ENCODE measurements at places on chromosomes 4 and X.

GRCh38 chr4:168383510-168383909, 65.0 kb upstream of the DDX60 start:
- DNase-seq, result no peak

DNA sequence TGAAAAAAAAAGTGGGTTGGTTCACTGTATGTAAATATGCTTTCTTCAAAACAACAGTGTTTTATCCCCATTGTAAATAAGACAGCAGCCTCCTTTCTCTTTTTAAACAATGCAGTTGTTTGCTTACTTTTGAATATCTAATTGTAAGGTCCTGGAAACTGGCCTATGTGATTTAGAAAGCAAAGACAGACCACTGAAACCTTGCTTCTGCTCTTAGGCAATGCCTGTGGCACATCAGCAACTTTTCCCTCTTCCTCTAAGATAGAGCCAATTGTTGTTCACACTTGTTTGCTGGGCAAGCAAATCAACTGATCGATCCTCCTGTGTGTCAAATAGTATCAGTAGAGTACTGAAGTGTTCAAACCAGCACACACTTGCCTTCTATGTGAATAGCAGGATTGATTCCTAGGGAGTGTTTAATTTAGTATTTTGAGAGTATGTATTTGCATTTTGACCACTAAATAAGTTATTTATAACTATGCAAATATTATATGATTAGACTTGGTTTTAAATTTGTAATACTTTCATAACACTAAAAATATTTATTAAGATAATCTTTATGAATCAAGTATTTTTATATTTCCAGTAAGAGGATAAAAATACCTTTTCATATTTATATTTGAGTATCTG, 55.4 kb upstream of the GRPR start:
- no peak for DNase-seq

DNA sequence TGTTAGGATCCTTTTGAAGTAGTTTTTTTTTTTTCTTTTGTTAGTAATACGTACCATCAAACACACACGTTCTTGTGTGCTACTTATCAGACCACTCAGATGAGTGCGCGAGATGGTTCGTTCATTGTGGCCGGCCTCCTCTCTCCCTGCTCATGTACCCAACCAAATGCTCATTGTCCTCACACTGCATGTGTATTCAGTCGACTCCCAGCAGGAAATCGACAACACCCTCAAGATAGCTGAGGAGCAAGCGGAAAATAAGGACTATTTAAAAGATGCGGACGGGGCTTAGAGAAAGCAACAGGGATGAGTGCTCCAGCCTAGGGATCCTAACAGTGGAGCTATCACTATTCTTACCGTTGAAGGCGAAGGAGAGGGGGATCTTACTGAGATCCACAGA, 72.9 kb upstream of the GUCY1A1 start:
- DNase-seq, result no peak

DNA sequence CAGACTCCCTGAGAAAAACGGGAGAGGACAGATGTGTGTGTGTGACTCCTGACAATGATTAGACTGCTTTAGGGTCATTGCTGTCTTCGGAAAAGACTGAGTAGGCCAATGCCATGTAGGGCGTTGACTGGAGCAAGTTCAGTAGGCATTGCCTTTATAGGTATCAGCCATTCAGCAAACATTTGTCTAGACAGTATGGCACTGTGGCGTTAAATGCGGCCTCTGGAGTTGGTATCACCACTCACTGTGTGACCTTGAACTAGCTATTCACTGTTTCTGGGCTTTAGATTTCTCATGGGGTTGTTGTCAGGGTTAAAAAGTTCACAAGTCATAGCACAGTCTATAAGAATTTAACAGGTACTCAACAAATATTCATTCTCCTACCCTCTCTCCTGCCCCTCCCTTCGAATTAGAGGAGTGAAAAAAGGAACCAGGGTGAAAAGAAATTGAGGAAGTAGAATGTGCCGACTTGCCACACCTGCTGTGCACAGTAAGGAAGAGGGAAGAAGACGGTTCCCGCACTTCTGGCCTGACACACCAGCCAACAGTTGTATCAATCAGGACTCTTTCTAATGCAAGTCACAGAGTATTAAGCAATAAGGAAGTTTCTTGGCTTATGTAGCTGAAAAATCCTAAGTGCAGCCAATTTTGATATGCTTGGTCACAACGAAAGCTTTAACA, 83.2 kb upstream of the PLAC8 start:
- no peak for DNase-seq
